Stimulated activated CD4-positive, alpha-beta T cell treated with anti-CD3 and anti-CD28 coated beads, Interleukin-1b, Interleukin-23, amount 100 ng/mL, for 1 hour (primary cell): ENCODE measurements at places on chromosomes 4 and X.

DNA sequence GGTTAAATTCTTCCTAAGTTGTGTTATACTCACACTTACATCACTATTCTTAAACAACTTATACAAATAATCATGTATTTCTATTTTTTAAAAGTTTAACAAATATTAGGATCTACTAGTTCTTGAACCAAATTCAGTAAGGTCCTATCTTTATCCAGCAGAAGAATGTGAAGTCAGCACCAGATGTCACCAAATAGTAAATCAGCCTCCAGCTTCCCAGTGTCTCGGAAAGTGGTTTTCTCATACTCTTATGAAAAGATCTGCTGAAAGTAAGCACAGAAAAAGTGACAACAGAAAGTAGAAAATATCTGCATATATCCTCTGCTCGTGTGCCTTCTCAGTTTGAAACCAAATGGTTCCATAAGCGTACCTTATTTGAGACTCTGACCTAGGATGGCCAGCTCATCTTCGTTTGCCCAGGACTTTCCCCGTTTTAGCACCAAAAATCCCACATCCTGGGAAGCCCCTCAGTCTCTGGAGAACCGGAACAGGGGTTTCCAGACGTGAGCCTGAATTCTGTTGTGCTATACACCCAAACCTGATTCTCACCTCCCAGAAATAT, 98.0 kb upstream of the DCLK2 start:
- no peak for DNase-seq

DNA sequence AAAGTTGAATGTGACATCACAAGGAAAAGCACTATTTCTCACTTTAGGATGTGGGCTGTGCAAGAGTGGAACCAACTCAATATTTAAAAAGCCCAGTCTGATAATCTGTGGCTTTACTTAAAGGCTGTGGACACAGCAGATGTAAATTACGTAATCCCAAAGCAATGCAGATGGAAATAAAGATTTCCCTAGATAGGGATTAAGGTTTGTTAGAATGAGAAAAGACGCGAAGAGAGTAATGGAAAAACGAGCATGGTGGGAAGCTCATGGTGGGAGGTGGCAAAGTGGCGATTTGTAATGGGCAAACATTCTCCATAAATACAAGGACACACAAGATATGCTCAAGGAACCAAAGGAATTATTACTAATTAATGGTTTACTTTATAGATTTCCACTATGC, 985.5 kb downstream of the FSTL5 start:
- DNase-seq, result no peak

DNA sequence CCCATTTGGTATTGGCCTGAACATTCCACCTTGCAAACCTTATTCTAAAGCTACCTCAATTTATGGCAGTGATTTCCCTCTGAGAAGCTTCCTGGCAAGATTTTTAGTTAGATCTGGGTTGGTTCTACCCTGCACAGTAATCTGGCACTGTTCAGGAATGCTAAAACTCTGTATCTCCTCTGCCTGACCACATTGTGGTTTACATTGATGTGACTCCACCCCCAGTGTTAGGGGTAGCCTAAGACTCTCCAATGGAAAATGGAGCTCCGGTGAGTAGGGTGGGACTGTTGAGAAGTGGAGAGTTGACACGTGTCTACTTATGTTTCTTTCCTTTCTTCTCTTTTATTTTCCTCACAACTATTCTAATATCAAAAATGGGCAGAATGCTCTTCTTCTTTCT, 45.4 kb downstream of the BMPR1B start:
- no peak for DNase-seq

- no peak for DNase-seq
Observed at GRCh38 chr4:59455751-59456150, 1744.4 kb upstream of the ADGRL3 start.

DNA sequence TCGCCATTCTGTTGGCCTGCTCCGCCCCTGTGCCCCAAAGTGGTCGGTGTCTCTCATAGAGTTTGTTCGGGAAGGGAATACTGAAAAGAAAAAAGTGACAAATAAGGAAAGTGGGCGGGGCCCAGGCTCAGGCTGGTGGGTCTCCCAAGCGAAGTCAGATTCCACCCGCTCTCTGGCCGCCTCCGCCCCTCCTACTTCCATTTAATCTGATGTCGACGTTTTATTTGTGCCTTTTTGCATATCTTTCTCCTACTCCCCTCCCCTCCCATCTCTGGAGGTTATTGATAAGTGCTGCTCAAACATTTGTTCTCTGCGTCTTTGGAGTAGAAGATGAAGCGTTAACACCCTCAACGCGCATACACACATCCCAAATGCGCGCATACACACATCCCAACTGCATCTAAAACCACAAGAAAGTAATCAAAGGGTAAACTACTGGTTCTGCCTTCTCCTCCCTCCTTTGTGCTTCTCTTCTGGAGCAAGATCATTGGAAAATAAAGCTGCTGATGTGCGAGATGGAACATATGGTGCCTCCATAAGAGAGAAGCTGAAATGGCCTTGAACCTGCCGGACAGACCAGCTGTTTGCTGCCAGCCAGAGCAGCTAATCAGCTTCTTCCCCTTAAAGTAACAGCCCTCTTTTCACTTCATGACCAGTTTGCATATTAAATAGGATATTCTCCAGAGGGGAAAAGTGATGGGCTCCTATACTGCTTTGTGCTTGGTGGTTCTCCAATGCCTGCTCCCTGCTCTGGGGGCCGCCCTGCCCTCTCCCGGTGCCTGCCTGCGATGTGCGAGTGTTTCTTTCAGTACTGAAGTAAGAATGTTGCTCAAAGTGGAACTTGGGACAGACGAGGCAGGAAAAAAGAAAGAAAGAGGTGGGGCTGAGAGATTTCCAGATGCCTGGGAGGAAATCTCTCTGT, 3.1 kb downstream of the MAMLD1 start:
- no peak for DNase-seq

GRCh38 chrX:71168134-71168533, 23.5 kb downstream of the NLGN3 start:
- DNase-seq, result no peak

DNA sequence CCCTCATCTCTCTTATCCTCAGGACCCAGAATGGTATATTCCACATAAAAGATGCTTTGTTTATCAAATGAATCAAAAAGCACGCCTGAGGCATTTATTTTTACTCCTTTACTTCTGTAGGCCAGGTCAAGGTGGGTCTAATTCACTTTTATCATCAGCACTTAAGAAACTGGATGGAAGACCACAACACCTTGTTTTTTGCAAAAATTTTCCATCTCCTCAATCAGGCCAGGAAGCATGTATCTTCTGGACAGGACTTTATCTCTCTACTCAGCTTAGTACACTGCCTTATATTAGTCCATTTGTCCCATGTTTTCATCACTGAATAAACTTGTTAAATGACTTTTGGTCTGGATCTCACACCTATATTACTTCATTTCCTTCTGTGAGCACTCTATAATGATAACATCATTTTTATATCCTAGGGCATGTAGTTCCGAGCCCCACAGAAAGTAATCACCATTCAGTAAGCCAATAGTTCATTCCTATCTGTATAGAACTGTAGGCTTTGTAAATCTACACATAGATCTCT, 260.5 kb downstream of the CHIC1 start:
- no peak for DNase-seq
